Neuronal stem cell (in vitro differentiated cells): ENCODE measurements at places on chromosomes 6 and 20.

DNA sequence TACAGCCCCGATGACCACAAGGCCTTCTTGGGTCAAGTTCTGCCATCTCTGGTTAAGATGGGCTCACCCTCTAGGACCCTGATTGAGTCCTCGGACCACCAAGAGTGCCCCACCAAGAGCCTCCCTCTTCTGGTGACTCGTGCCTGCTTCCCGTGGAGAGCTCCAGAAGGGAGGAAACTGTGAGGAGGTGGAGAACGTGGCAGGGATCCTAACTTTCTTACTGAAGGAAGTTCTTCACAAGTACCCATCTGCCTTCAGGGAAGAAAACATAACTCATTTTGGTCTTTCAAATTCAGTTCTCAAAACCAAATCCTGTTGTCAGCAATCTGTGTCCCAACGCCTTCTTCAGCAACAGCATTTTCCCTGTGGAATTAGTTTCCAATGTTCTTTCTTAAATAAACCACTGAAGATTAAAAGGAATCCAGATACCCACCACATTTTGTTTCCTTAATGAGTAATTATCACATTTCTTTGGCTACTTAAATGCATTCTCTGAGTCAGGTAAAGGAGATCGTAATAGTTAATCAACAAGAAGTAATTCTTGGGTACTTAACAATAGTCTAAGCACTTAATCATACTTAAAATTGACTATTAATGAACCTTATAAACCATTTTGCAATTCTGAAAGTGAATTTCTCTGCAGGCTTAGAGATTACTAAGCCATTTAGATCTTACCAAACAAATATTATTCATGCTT, 185.8 kb upstream of the SGK1 start:
- no peak for DNase-seq

GRCh38 chr6:41546866-41547798, 951 bp downstream of the FOXP4 start:
- peak; percentile 40 for DNase-seq

GRCh38 chr20:43955062-43955749, 40.6 kb downstream of the TOX2 start:
- DNase-seq = no peak

- DNase-seq = no peak
Measured at GRCh38 chr6:105215506-105215905, 35.7 kb upstream of the POPDC3 start.

- peak; percentile 33 for DNase-seq
Measured at GRCh38 chr6:33075568-33076405, at the start of gene HLA-DPB1. Gene HLA-DPB1 (plus strand): TSS chr6:33075990. CDS start chr6:33076042, 52 bp downstream.

- DNase-seq = no peak
Measured at GRCh38 chr20:1935696-1936366, 40.6 kb downstream of the SIRPA start.

DNA sequence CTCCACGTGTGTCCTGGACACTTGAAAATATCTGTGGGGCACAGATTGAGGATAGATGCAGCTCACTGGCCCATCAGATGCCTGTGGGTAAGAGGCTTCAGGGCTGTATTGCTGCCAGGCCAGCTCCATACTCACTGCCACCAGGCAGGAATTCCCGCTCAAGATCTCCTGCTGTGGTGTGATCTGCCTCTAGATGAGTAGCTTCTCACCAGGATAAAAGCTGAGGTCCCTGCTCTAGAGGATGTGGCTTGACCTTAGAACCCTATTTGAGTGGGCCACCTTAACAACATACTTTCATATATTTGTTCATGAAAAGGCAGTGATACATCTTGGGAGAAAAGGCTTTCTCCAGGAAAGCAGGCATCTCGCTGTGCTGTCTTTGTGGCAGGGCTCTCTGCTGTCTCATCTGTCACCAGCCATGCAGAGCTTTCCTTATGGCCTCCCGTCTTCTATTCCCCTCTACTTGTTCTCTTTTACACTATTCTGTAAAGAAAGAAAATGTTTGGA, 165.7 kb upstream of the RNF217 start:
- DNase-seq = no peak

GRCh38 chr6:4790158-4790899, 14.1 kb downstream of the CDYL start:
- DNase-seq = no peak
